Lung (tissue), 17 donors: ENCODE measurements at places on chromosomes 11 and 22. TPM values are rescaled to one million over a fixed set of nuclear protein-coding genes. Genes with fewer than 3 reads are reported as not detected.

DNA sequence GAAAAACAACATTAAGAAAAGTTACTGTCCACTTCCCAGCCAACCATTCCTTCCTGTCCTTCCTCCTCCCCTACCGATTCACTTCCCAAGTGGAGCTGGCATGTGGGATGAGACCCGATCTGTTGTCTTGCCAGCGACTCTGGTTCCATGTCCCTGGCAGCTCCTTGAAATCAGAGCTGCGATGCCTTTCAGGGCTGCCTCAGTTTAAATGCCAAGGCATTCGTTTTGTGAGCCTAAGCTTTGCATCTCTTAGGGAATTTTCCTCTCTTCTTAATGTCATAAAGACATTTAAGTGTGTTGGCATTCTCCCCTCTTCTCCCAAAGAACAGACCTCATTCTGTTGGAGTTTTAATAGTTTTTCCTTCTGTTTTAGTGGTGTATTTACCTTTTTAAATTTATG, 98.4 kb downstream of the EXT2 start:
- DNase-seq: no peak

- DNase-seq: no peak
Measured at GRCh38 chr11:11036185-11036847, 178.5 kb upstream of the ZBED5 start.

DNA sequence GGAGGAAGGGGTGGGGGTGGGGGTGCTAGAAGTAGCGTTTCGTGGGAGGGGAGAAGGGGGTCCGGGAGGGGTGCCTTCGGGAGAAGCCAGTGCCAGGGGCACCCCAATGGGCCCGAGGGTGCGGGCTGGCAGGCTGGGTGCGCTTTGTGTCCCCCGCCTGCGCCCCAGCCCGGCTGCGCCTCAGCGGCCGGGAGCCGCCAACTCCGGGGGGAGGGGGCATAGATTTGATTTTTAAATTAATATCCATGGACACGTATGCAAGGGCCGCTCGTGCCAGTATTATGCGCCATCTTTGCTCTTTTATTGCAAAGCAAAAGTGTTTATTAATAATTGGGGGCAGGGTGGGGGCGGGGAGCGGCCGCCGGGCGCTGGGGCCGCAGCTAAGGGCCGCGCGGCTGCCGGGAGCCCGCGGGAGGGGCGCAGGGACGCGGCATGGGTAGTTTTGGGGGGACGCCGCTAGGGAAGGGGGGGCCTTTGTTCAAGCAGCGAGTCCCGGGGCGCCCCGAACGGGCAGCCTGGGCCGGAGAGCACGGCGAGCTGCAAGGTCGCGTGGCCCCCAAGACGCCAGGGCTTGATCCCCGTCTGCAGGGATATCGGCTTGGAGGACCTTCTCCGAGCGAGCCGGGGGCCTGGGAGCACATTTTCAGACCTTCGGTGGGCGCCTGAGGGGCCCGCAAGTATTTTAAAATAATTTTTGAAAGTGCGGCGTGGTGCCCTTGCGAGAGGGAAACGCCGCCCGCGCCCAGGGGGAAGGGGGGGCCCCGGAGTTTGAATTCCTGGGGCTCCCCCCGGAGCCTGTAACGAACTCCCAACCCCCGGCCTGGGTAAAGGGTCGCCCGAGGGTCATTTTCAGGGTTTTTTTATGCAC, 959 bp downstream of the CCND1 start:
- DNase-seq: no peak

HTR3A gene
- total RNA-seq: not detected

TTC9C gene
- 33.8 TPM for total RNA-seq
